Jurkat, Clone E6-1 (cell line): ENCODE measurements at places on chromosomes 5 and 9.

- DNase-seq, result no peak
Observed at GRCh38 chr5:171462928-171463861, 43.7 kb downstream of the FGF18 start.

DNA sequence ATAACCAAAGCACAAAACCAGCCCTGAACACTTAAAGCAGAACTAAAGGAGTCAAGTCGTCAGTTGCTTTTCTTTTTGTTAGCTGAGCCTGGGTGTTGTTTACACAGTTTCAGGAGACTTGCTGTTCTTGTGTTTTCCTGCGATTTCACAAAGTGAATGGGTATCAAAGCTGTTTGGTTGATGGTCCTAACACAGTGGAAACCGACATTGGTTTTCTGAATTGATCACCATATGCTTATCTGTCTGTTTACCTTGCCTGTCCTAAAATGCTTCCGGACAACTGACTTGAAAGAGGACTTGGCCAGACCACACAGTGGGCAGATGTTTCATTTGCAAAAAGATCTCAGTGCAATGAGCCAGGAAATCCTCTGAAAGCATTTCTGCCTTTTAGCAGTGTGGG, 676.4 kb downstream of the PRELID2 start:
- no peak for DNase-seq

- DNase-seq, result no peak
Observed at GRCh38 chr9:81074221-81074620, 615.1 kb downstream of the TLE1 start.

DNA sequence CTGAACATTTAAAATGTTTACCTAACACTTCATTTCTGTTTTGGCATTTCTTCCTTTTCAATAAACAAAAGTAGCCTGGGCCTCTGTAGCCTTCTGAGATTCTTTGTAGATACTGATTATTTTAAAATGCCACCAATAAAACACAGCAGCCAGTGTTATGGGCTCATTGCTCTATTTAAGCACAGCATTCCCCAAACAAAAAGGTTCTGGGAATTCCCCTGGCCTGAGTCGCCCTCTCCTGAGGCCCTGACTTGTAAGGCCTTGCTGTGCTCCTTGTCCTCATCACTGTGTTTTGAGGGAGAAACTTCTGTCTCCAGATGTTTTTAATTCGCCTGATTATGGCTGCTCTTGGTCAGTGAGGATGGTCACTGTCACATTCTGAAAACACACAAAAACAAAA, 33.0 kb upstream of the CTXN3 start:
- DNase-seq, result no peak

- no peak for DNase-seq
Observed at GRCh38 chr5:140596321-140596741, 31.7 kb downstream of the SLC35A4 start.

GRCh38 chr9:125795970-125796596, 48.9 kb downstream of the PBX3 start:
- no peak for DNase-seq

DNA sequence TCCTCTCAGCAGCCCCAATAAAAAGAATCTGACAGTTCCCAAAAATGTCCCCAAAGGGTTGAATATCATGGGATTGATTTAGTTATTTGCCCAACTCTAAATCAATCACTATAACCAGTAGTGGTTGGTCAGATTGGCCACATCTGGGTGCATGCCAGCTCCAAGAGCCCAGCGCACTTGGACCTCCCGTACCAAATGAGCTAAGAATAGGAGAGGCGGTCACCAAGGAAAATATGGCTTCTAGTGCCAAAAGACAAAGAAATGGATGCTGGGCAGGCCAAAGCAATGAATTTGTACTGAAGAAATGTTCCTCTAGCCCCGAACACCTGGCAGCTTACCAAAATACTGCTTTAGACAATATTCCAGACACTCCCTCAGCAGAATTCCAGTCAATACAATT, 80.3 kb downstream of the RCL1 start:
- no peak for DNase-seq

DNA sequence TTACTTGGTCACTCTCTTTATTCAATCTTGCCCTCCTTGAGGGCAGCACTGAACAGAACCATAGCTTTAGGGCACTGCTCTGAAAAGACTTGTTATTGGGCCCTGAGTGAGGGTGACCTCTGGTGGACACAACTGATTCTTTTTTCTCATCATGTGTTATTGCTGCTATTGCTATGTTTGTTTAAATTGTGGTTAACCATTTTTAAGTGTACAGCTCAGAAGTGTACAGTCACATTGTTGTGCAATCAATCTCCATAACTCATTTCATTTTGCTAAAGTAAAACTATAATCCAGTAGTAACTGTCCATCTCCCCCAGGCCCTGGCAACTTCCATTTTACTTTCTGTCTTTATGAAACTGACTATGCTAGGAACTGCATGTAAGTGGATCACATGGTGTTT, 351.1 kb upstream of the RIOK2 start:
- peak; percentile 36 for DNase-seq

GRCh38 chr5:176342158-176342483, 19.4 kb downstream of the KIAA1191 start:
- no peak for DNase-seq

DNA sequence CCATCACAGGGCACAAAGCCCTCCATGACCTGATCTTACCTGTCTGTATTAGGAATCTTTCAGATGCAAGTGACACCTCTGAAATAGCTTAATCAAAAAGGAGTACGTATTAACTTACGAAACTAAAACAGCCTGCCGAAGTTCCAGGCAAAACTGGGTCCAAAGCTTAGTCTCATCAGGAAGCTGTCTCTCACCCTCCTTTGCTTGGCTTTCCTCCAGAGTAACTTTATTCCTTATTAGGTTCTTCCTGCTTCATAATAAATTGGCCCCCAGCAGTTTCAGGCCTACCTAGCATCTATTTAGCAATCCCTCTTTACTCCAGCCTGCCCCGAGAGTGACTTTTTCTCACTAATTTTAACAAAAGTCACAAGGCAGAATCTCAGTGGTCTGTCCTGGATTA, 58.4 kb upstream of the STK32A start:
- no peak for DNase-seq

DNA sequence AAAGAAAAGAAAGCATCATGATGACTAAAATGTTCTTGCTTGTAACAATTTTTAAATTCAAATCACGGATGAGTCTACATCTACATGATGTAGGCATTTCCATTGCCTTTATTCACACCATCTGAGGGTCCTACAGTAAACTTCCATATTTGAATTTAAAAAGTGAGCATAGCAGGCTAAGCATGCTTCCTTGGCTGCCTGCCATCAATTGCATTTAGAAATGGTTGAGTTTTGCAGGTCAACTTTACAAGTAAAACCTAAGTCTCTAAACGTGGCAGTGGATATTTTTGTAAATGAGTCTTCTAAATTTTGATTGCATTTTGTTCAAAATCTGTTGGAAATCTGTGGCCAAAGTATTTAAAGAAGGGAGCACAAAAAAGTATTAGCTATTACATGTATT, 136.5 kb upstream of the PTCH1 start:
- DNase-seq, result no peak

DNA sequence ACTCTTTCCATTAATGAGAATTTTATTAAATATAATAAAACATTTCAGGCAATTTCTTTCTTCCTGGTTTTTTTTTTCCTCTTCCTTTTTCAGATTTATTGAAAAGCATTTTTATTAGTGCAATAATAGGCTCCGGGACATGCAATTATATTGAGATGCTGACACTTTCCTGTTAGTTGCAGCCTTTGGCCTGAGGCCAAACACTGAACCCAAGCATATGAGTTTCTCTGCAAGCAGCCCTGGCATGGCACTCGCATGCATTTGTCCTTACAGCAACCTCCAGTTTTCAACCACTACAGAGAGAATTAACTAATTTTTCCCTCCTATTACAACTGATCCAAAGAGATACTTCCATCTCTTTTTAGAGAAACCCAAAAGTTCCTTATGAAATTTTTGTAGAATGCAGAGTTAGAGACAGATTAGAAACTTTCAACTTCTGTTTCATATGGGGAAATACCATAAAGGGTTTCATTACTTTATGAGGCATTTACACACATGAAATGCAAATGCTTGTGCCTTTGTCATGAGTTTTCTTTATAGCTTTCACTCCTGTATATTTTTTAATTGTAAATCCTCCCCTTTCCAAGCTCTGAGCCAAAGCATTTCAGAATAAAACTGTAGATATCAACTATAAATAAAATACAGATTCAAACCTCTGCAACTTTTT, 183.0 kb downstream of the CETN3 start:
- DNase-seq, result no peak

- DNase-seq, result no peak
Observed at GRCh38 chr5:139688088-139688702, 40.0 kb downstream of the CXXC5 start.
